ENCODE measurements at places on chromosomes 7 and 10.

GRCh38 chr10:97142834-97143233 is 42.9 kb downstream of the SLIT1 start:
- DNase-seq = no peak

DNA sequence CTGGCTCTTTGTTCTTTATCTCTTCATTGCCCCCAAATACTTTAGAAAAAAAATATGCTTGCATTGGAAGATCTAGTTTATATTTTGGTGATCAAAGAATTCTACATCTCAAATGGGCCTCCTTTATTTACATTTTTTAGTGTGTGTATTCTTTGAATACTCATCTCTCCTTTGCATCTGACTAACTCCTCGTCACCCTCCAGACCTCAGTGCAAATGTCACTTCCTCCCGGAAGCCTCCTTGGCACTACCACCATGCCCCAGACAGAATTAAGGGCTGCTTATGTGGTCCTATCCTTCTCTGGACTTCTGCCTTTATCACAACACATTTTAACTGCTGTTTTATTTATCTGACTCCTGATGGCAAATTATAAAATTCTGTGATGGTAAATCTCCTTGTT is 52.0 kb upstream of the PPP1R3C start:
- no peak for DNase-seq

DNA sequence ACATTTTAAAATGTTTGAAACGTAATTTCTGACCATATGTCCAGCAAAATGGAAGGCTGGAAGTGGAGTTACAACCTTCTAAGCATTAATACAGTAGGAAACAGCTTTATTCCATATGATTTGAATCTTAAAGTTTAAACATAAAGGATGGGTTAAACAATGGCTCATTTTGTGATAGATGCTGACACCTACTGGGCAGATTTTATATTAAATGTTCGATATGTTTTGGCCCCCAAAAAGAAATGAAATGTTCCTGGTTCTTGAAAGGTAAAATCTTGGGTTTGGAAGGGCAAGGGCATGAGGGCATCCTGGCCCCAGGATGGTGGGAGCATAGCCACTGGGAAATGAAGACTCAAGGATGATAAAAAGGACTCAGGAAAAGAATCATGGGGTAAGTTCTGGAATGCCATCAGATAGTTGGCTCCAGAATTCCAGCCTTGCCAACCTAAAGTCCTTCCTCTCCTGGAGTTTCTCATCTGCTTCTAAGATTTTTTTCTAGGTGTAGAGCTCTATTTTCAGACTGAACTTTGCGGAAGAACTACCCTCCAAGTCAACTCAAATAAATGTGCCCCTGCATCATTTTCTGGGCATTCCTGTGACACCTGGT is 34.6 kb upstream of the SLC35G1 start:
- no peak for DNase-seq

DNA sequence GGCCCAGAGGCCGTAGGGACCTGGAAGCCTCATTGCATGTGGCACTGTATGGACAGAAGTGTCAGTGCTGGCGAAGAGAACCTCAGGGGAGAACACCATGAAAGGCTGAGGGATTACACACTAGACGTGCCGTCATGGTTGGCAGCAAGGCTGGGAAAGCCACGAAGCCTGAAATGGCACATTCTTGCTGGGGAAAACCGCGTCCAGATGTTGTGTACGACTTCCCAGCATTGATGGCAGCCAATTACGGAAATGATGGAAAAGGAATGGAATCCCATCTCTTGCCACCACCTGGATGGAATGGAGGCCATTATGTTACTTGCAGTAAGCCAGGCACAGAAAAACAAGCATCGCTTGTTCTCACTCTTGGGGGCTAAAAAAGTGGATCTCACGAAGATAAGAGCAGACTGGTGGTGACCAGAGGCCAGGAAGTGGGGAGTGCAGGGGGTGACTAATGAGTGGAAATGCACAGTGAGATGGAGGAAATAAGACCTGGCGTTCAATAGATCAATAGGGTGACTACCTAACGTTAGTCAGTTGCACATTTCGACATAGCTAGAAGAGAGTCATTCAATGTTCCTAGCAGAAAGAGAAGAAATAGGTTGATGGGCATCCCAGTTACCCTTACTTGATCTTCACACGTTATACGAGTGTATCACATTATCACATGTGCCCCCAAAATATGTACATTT is 14.6 kb upstream of the PWWP2B start:
- DNase-seq = no peak

DNA sequence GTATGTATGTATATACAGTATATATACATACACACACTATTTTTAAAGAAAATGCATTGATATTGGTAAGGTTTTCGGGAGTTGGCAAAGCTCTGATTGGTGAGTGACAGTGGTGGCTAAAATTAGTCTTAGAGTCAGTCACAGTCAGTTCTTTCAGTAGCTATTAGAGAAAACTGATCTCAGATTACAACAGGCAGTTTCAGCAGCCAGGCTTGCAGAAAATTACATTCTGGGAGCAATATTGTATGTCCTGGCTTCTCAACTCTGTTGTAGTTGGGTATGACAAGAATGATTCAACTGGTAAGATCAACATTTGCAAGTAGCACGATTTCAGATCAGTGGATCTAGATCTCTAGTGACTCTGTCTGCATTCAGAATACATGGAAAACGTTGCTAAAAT is 897.9 kb upstream of the AUTS2 start:
- DNase-seq = no peak

DNA sequence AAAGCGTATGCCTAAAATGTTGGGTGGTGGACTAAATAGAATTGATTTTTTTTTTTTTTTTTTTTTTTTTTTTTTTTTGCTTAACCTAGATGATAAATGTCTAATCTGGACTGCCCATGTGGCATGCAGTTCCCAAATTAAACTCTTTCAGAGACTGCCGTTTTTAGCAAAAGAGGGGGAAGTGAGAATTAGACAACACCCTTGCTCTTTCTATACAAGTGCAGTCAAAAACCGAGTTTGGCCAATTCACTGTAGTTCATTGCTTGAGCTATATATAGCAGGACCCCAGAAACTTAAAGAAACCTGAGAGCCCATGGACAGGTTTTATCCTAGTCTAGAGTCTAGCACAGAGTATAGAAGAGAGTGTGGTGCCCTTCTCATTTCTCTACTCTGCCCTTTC is 141.9 kb downstream of the GRM3 start:
- DNase-seq = no peak

- no peak for DNase-seq
Observed at GRCh38 chr10:33327751-33328150, 6.7 kb downstream of the NRP1 start.

- no peak for DNase-seq
Observed at GRCh38 chr10:16799621-16800020, 17.6 kb downstream of the RSU1 start.

Data from thoracic aorta (tissue), 2 donors.